ENCODE measurements at places on chromosomes 7 and 10. TPM values are rescaled to one million over a fixed set of nuclear protein-coding genes. Genes with fewer than 3 reads are reported as not detected.

MSMB gene
- not detected for total RNA-seq

FANK1 gene
- total RNA-seq, result 0.66 TPM

GRCh38 chr7:31091924-31092434 is 39.9 kb downstream of the ADCYAP1R1 start:
- no peaks in the 10 kb centered on the region for H3K36me3 ChIP-seq
- H3K27me3 ChIP-seq, result no peaks in the 10 kb centered on the region
- H3K4me3 ChIP-seq, result no peak overlapping the region
- no peak overlapping the region for H3K27ac ChIP-seq
- no peak for DNase-seq
- H3K4me1 ChIP-seq, result no peaks in the 10 kb centered on the region

DNA sequence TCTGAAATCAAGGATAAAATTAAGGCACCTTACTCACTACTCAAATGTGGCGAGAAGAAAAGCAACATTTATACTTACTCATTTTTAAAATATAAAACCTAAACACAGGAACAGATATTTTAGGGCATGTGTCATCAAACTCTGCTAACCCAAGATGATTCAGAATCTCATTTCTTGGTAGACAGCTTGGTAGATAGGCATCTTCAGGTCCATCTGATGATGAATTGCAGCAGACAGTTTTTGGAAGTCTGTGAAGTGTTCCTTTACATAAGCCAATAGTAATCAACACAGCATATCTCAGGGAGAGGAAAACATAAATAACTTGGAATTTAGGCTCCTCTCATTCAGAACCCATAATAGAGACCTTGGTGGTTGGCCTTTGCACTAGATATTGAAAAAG is 3.4 kb downstream of the HIPK2 start:
- no peak overlapping the region for H3K4me3 ChIP-seq
- H3K36me3 ChIP-seq, result no peaks in the 10 kb centered on the region
- H3K4me1 ChIP-seq, result peaks cover 50% of the 10 kb centered on the region
- H3K27ac ChIP-seq, result no peak overlapping the region
- H3K27me3 ChIP-seq, result no peaks in the 10 kb centered on the region

GRCh38 chr7:113774182-113774807 is 144.5 kb downstream of the PPP1R3A start:
- H3K4me1 ChIP-seq, result no peaks in the 10 kb centered on the region
- no peak overlapping the region for H3K27ac ChIP-seq
- DNase-seq, result no peak
- H3K4me3 ChIP-seq, result no peak overlapping the region
- H3K27me3 ChIP-seq, result no peaks in the 10 kb centered on the region

GRCh38 chr7:100840470-100841100 is 11.9 kb upstream of the SLC12A9 start:
- H3K27me3 ChIP-seq, result no peaks in the 10 kb centered on the region
- DNase-seq, result no peak
- H3K4me1 ChIP-seq, result no peaks in the 10 kb centered on the region
- H3K27ac ChIP-seq, result peak overlapping the region; percentile 38
- H3K4me3 ChIP-seq, result no peak overlapping the region

GRCh38 chr10:15196021-15196834 is 27.7 kb upstream of the NMT2 start:
- DNase-seq, result no peak
- peak overlapping the region; percentile 32 for H3K27ac ChIP-seq

- no peak overlapping the region for H3K4me3 ChIP-seq
- H3K4me1 ChIP-seq, result no peaks in the 10 kb centered on the region
- H3K36me3 ChIP-seq, result no peaks in the 10 kb centered on the region
- no peak for DNase-seq
- no peaks in the 10 kb centered on the region for H3K27me3 ChIP-seq
These were observed 218.0 kb downstream of the BMPER start for GRCh38 chr7:34123316-34123715.

GRCh38 chr7:155844019-155844453 is 31.8 kb upstream of the SHH start:
- H3K27ac ChIP-seq, result no peak overlapping the region
- no peaks in the 10 kb centered on the region for H3K36me3 ChIP-seq
- no peaks in the 10 kb centered on the region for H3K4me1 ChIP-seq
- H3K27me3 ChIP-seq, result no peaks in the 10 kb centered on the region

DNA sequence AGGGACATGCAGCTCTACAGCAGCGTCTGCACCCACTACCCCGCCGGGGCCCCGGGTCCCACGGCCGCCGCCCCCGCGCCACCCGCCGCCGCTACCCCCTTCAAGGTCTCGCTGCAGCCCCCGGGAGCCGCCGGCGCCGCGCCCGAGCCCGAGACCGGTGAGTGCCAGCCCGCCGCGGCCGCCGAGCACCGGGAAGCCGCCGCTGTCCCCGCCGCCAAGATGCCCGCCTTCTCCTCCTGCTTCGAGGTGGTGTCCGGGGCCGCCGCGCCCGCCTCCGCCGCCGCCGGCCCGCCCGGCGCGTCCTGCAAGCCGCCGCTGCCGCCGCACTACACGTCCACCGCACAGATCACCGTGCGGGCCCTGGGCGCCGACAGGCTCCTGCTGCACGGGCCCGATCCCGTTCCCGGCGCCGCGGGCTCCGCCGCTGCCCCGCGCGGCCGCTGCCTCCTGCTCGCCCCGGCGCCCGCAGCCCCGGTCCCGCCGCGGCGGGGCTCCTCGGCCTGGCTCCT is 631 bp downstream of the OTUD1 start:
- H3K27ac ChIP-seq, result peak overlapping the region; percentile 70
- no peak for DNase-seq
- H3K4me1 ChIP-seq, result peaks cover 34% of the 10 kb centered on the region
- no peaks in the 10 kb centered on the region for H3K27me3 ChIP-seq

DNA sequence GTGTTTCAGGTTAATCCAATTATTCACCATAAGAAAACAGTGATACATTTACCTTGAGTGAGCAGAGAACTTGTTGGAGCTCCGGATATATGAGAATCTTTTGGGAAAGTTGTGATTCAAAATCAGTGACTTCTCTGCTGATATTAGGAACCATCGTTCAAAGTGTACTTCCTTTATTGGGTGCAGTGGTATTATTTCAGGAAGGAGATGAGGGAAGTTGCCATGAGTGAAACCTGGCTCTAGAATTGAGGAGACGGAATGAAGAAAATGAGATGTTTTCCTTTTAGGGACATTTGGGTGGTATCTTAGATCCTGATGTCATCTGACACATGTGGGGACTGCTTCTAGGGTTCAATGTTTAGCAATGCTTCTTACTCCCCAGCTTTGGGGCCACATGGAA is 343.9 kb downstream of the ABCA13 start:
- no peak for DNase-seq
- no peaks in the 10 kb centered on the region for H3K4me1 ChIP-seq
- no peak overlapping the region for H3K4me3 ChIP-seq
- H3K36me3 ChIP-seq, result no peaks in the 10 kb centered on the region
- H3K27ac ChIP-seq, result no peak overlapping the region
- no peaks in the 10 kb centered on the region for H3K27me3 ChIP-seq

KNDC1 gene
- not detected for total RNA-seq

- no peaks in the 10 kb centered on the region for H3K4me1 ChIP-seq
- H3K4me3 ChIP-seq, result no peak overlapping the region
- peak overlapping the region; percentile 29 for H3K27ac ChIP-seq
- no peak for DNase-seq
- no peaks in the 10 kb centered on the region for H3K36me3 ChIP-seq
These were observed 12.2 kb upstream of the PDK4 start for GRCh38 chr7:95608359-95609173.

- DNase-seq, result no peak
- H3K4me1 ChIP-seq, result no peaks in the 10 kb centered on the region
- no peak overlapping the region for H3K27ac ChIP-seq
- H3K27me3 ChIP-seq, result no peaks in the 10 kb centered on the region
- no peak overlapping the region for H3K4me3 ChIP-seq
These were observed 15.8 kb upstream of the TMEM236 start for GRCh38 chr10:17736223-17736622.

DNA sequence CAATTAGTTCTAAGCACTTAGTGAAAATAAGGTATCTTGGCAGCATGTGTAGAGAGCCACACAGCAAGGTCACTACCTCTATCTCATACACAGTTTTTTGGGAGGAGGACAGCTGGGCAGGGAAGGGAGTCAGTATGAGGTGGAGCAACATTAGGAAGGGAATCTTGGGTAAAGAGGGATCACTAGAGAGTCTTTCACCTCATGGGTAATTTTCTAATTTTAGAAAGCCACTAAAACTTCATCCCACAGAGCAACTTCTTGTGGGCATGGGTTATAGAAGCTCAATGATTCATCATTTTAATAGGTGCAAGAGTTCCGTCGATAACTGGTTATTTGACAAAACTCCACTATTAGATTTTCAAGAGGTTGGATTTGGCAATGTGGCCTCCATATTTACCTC is 2.5 kb downstream of the NRAP start:
- no peaks in the 10 kb centered on the region for H3K4me1 ChIP-seq
- no peak overlapping the region for H3K4me3 ChIP-seq
- no peak overlapping the region for H3K27ac ChIP-seq
- no peaks in the 10 kb centered on the region for H3K27me3 ChIP-seq

GRCh38 chr10:103683851-103684250 is 171.5 kb downstream of the SH3PXD2A start:
- H3K27me3 ChIP-seq, result no peaks in the 10 kb centered on the region
- no peaks in the 10 kb centered on the region for H3K36me3 ChIP-seq
- no peak for DNase-seq

DNA sequence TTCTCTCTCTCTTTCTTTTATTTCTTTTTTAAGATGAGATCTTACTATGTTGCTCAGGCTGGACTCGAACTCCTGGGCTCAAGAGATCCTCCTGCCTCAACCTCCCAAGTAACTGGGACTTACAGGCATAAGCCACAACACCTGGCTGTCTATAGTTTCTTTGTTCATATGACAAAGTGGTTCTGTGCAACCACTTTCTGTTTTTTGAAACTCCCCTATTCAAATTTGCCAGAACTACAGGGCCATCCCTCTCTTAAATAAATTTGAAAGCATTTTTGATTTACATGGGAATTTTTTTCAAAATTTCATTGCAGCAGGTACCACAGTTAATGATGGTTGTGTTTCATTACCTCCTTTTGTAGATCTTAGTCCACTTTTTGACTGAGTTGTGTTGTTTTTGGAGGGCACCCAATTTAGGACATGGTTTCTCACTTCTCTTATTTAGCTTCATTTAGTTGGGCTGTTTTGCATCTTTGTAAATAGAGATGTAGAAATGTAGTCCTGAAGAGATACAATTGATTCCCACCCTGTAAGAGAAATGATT is 119.2 kb downstream of the LRRC4 start:
- no peaks in the 10 kb centered on the region for H3K36me3 ChIP-seq
- H3K4me3 ChIP-seq, result no peak overlapping the region
- H3K27me3 ChIP-seq, result no peaks in the 10 kb centered on the region
- no peak for DNase-seq
- no peak overlapping the region for H3K27ac ChIP-seq

NME8 gene
- not detected for total RNA-seq

DNA sequence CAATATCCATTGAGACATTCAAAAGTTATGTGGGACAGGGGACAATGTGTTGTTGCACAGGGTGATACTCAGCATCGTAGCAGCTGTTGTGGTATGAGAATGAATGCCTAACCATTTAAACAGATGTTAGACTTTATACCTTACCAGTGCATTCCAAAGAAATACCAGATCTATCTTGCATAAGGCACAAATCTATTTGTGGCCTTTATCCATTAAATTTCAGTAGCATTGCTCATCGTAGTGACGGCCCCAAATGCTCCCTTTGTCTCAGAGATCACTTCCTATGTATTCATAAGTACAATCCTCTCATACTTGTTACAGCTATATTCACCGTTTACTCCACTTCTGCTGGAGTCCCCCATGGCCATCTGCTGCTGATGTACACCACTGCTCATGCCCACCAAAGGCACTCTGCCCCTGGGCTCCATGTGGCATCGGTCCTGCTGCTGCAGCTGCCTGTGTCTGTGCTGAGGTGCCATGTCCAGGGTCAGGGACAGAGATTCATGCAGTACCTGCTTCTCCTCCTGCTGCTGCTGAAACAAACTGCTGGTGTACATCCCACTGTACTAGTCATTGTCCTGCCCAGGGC is 96.3 kb downstream of the CPED1 start:
- no peaks in the 10 kb centered on the region for H3K36me3 ChIP-seq
- no peaks in the 10 kb centered on the region for H3K27me3 ChIP-seq
- DNase-seq, result no peak
- no peak overlapping the region for H3K4me3 ChIP-seq
- H3K4me1 ChIP-seq, result no peaks in the 10 kb centered on the region

- no peaks in the 10 kb centered on the region for H3K27me3 ChIP-seq
- DNase-seq, result no peak
- H3K4me1 ChIP-seq, result no peaks in the 10 kb centered on the region
- H3K27ac ChIP-seq, result no peak overlapping the region
- no peak overlapping the region for H3K4me3 ChIP-seq
These were observed 560.1 kb downstream of the PARD3 start for GRCh38 chr10:34255035-34255434.

SUGCT gene
- total RNA-seq, result 1.4 TPM

GRCh38 chr7:132750530-132751217 is 174.4 kb upstream of the PLXNA4 start:
- DNase-seq, result no peak
- H3K4me3 ChIP-seq, result no peak overlapping the region
- H3K36me3 ChIP-seq, result no peaks in the 10 kb centered on the region
- H3K27ac ChIP-seq, result no peak overlapping the region
- no peaks in the 10 kb centered on the region for H3K4me1 ChIP-seq
- H3K27me3 ChIP-seq, result no peaks in the 10 kb centered on the region

LRRC61 gene
- 32.0 TPM for total RNA-seq

DNA sequence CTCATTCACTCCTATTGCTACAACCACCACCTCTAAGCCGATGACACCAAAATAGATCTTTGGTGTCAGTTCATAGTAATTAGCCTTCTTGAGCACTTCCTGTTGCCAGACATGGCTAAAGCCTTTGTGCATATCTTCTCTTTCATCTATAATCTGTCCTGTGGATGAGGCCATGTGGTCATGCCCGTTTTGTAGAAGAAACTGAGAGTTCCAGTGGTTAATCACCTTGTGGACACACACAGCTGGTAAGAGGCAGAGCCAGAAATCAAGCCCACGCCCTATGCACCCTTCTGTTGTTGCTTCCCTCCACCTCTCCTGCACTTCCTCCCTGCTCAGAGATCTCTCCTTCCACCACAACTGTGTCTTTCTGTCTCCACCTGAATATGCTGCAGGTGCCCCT is 285.1 kb upstream of the PFKP start:
- H3K36me3 ChIP-seq, result no peaks in the 10 kb centered on the region
- H3K27me3 ChIP-seq, result no peaks in the 10 kb centered on the region
- DNase-seq, result no peak
- no peak overlapping the region for H3K4me3 ChIP-seq
- H3K4me1 ChIP-seq, result no peaks in the 10 kb centered on the region

- no peaks in the 10 kb centered on the region for H3K4me1 ChIP-seq
- no peak overlapping the region for H3K27ac ChIP-seq
- no peaks in the 10 kb centered on the region for H3K27me3 ChIP-seq
These were observed 4.0 kb upstream of the TMEM236 start for GRCh38 chr10:17747883-17748550.

DNA sequence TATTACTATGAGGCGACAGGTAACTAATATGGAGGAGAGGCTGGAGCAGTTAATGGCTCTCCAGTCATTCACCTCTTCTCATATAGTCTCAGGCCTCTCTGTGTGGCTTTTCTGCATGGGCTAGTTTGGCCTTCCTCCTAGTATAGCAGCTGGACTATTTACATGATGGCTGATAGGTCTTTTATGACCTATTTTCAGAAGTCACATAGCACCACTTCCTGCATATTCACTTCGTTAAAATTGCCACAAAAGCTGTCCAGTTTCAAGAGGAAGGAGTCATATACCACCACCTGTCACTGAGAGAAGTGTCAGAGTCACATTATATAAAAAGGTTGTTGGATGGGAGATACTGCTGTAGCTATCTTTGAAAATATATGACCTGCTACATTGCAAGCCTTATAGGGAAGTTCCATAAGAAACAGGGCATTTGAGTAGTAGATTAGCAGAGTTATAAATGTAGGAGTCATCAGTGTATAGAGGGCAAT is 8.0 kb upstream of the DMTF1 start:
- no peaks in the 10 kb centered on the region for H3K27me3 ChIP-seq
- no peak overlapping the region for H3K27ac ChIP-seq
- DNase-seq, result no peak
- no peaks in the 10 kb centered on the region for H3K36me3 ChIP-seq
- H3K4me1 ChIP-seq, result no peaks in the 10 kb centered on the region
